PC-3 (cell line): ENCODE measurements at places on chromosomes 5 and 9.

DNA sequence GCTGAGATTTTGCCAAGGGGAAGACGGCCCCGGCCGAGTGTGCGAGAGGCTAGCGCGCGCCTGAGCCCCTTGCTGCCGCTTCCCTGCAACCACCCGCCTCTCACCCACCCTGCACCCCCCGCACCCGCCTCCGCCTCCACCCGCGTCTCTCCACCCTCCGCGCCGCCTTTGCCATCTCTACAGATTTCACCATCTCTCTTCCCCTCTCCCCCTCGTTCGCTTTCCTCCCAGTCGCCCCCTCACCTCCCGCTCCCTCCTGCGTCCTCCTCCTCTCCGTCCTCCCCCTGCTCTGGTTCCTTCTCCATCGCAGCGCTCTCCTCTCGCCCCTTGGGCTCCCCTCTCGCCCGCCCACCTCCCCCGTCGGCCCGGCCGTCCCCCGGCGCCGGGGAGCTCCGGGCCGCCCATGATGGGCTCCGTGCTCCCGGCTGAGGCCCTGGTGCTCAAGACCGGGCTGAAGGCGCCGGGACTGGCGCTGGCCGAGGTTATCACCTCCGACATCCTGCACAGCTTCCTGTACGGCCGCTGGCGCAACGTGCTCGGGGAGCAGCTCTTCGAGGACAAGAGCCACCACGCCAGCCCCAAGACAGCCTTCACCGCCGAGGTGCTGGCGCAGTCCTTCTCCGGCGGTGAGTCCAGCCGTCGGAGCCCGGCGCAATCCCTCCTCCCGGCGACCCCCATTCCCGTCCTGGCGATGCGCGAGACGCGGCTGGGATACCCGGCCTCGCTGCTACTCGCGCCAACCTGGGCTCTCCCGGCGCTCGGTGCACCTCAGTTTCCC, at the start of gene PRDM12:
Gene PRDM12 (plus strand): TSS at position 344 of the 778 bp plus-strand sequence. CDS start 60 bp downstream, at position 404.
- H3K4me1 ChIP-seq: no peaks in the 10 kb centered on the region
- H3K36me3 ChIP-seq: no peaks in the 10 kb centered on the region
- no peak within 1 kb of the TSS for H3K27ac ChIP-seq
- DNase-seq: no peak

DNA sequence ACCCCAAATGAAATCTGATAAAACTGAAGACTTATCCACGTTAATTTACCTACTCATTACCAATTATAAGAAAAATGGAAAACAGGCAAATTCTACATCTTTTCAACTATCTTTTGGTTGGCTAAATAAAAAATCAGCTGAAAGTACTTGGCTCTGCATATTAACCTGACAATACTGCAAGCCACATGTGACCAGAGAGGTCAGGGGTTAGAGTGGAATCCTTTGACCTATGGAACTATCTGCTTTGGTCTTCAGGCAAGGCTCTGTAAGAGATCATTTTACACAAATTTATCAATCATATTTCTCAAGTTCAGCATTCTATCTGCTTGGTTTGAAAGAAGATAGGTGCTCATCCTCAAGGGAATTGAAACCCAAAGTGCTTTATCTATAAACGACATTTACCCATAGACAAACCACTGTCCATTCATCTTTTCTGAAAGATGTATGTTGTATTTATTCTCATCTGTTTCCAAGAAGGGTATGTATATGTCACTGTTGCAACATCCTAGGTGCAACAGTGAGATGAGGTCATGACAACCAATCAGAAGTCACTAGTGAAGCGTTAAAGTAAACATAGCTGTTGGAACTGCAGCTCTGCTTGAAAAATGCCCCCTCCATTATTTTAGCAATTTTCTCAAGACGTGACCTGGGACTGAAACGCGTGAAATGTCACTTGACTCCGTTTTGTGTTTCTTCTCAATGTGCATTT, 144.9 kb upstream of the POU5F2 start:
- no peak overlapping the region for H3K27ac ChIP-seq
- H3K4me1 ChIP-seq: peaks cover 19% of the 10 kb centered on the region
- H3K4me3 ChIP-seq: no peak overlapping the region
- no peaks in the 10 kb centered on the region for H3K27me3 ChIP-seq

GRCh38 chr5:84227236-84227635, 157.4 kb downstream of the EDIL3 start:
- H3K36me3 ChIP-seq: no peaks in the 10 kb centered on the region
- no peaks in the 10 kb centered on the region for H3K27me3 ChIP-seq
- DNase-seq: no peak
- no peak overlapping the region for H3K4me3 ChIP-seq
- no peaks in the 10 kb centered on the region for H3K4me1 ChIP-seq

- H3K4me3 ChIP-seq: no peak overlapping the region
- no peaks in the 10 kb centered on the region for H3K27me3 ChIP-seq
- H3K4me1 ChIP-seq: peaks cover 54% of the 10 kb centered on the region
- no peak overlapping the region for H3K27ac ChIP-seq
Observed at GRCh38 chr5:65204966-65205365, 276.8 kb downstream of the ADAMTS6 start.

- DNase-seq: no peak
- H3K27me3 ChIP-seq: no peaks in the 10 kb centered on the region
- no peak overlapping the region for H3K4me3 ChIP-seq
- H3K4me1 ChIP-seq: no peaks in the 10 kb centered on the region
- no peaks in the 10 kb centered on the region for H3K36me3 ChIP-seq
Observed at GRCh38 chr9:38133595-38133994, 64.6 kb upstream of the SHB start.

GRCh38 chr9:3578786-3579185, 53.0 kb upstream of the RFX3 start:
- H3K4me1 ChIP-seq: peaks cover 6% of the 10 kb centered on the region; the same call in 1 of the 2 replicates
- H3K27ac ChIP-seq: no peak overlapping the region
- no peak overlapping the region for H3K4me3 ChIP-seq
- no peaks in the 10 kb centered on the region for H3K27me3 ChIP-seq
- H3K36me3 ChIP-seq: no peaks in the 10 kb centered on the region
